Fibroblast of villous mesenchyme (primary cell): ENCODE measurements at places on chromosomes 6 and 20. TPM values are rescaled to one million over a fixed set of nuclear protein-coding genes. Genes with fewer than 3 reads are reported as not detected.

Gene SIRPD
- total RNA-seq, result under 0.01 TPM in 1 of 2 replicates, not detected in the other

Gene PRSS35
- total RNA-seq, result 5.2 and 15.1 TPM in 2 replicates

Gene BLTP3A
- 7.4 and 12.5 TPM in 2 replicates for total RNA-seq

Gene PHACTR3
- total RNA-seq, result not detected in 2 replicates

- no peak for DNase-seq
Measured at GRCh38 chr6:134398453-134398852, 80.5 kb upstream of the SGK1 start.

GRCh38 chr6:106704327-106704726, 74.9 kb downstream of the QRSL1 start:
- DNase-seq, result no peak

GRCh38 chr20:19935842-19936241, 81.3 kb upstream of the NAA20 start:
- no peak for DNase-seq

DNA sequence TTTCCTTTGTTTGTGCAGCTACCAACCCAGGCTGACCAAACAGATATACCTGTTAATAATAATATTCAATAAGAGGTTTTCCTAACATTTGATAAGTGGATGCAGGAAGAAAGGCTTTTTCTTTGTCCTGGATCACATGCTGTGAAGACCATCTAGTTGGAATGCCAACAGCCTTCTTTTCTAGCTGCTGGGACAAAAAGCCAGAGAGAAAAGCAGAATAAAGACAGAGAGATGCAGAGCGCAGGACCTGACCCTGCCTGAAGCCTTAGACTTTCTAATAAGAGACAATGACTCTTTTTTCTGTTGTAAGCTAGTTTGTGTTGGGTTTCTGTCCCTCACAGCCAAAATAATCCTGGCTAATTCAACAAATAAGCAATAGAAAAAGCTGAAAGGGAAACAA, 308.2 kb downstream of the PHF3 start:
- DNase-seq, result no peak

DNA sequence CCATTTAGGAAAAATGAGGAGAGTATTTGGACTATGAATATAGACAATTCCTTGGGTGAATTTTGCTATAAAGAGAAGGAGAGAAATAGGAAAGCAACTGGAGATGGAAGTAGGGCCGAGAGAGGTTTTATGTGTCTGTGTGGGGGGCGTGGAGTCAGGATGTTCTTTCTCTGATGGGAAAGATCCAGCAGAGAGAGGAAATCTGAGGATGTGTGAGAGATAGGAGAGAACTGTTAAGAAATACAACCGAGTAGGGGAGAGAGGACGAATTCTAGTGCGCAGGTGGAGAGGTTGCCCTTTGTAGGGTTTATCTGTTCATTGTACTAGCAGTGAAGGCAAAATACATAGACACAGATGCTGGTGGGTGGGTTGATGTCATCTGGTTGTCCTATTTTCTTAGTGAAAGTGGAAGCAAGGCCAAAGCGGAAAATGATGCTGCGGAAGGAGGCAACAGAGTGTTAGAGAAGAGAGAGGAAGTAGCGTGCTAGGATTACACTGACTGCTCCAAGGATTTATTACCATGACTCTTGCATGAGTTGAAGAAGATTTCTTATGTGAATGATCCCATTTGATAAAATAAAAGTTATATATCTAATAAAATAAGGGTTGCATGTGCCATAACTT, 57.7 kb downstream of the CLVS2 start:
- no peak for DNase-seq

DNA sequence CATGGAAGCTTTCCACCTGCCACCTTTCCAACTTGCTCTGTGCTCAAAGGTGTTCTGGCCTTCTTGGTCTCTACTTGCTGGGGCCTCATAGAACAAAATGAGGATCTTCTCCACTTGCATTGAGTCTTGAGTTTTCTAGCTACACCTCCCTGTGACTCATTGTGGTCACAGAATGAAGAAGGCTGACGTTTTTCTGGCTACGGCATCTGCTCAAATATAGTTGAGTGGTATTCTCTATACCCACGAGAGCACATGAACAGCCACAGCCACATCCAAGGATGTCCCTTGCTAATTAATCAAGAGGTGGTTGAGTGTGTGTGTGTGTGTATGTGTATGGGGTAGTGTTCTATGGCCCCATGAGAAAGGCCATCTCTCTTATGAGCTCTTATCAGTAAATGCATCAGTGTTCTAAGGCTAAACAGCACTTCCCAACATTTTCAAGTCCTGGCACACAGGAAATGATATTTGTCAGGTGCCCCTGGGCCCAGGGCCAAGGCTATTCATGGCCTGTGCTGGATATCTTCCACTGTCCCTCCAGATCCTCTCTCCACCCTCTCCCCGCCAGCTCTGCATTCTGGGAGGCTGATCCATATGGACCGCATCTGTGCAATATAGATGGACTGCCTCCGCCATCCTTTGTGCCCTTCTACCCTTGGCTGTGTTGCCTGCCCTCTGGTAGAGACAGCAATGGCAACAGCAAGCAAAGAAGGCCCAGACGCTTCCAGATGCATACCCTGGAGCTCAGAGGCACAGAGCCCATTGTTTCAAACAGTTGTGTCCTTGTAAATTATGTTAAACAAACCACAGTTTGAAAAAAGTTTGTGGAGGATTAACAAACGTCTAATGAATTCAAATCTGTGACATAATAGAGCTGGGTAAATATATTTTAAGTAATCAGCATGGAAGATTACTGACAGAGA, 150.2 kb downstream of the LRFN2 start:
- no peak for DNase-seq

DNA sequence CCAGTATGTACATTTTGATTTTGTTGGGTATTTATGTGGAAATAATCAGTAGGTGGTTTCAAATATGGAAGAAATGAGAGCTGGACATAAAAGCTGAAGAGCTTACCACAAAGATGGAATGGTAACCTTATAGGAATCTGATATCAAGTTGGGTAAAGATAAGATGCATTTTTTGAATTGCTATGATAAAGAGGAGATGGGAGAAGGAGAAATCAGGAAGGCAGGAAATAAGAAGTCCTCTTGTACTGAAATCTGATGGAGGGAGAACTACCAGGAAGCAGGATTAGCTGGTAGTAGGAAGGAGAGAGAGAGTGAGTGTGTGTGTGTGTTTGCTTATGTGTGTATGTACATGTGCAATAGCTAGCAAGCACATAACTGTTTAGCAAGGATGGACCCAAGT, 468.4 kb downstream of the PHF3 start:
- DNase-seq, result no peak

DNA sequence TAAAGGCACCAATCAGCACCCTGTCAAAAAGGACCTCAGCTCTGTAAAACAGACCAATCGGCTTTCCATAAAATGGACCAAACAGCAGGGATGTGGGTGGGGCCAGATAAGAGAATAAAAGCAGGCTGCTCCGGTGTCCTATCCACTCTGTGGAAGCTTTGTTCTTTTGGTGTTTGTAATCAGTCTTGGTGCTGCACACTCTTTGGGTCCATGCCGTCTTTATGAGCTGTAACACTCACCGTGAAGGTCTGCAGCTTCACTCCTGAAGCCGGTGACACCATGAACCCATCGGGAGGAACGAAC, 7.3 kb upstream of the PXDC1 start:
- no peak for DNase-seq

GRCh38 chr6:92110403-92110802, 1309.0 kb downstream of the EPHA7 start:
- no peak for DNase-seq

GRCh38 chr6:52573295-52573694, 3.6 kb downstream of the TRAM2 start:
- DNase-seq, result peak; percentile 33

- DNase-seq, result no peak
Measured at GRCh38 chr6:36805917-36806316, 33.3 kb downstream of the CPNE5 start.
